ENCODE measurements at places on chromosomes 7 and 10.

GRCh38 chr10:14671386-14671831, 103.3 kb downstream of the FAM107B start:
- DNase-seq, result no peak

- DNase-seq, result no peak
Measured at GRCh38 chr10:102507521-102507920, 3.7 kb downstream of the SUFU start.

DNA sequence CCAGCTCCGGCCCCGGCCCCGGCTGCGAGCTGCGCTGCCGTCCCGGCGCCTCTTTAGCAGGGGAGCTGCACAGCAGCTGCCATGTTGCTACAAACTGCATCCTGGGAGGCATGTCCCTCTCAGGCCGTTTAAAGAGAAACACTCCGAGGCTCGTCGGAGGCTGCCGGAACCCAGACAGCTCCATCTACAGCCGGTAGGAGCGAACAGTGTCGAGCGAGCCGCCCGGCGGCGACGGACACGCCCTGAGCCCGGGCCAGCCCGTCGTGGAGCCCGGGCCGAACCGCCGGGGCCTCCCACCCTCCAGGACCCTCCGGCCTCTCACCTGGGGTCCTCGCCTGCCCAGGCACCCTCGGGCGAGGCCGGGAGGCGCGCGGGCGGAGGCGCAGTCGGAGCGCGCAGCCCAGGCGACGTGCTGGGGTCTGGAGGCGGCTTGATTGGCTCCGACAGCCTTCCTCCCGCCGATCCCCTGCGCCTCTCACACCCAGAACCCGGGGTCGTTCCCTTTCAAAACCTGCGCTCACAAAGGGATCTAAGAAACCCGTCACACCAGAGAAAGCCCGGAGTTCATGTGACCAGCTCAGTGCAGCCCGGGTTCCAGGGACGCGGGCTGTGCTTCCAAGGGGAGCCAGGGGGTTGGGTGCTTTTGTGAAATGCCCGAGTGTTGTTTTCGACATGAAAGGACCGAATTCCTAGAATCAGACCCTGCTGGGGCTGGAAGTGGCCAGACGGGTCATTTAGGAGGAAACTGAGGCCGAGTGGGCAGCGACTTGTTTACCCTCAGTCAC, at the start of gene ZNF777:
TSS of gene ZNF777 (minus strand) at position 570 of the 785 bp plus-strand sequence. CDS start 5,040 bp downstream, outside the sequence.
- peak; percentile 80 for DNase-seq

- no peak for DNase-seq
Measured at GRCh38 chr7:70434821-70435220, 697.1 kb upstream of the GALNT17 start.

GRCh38 chr10:44860811-44861736, 50.1 kb upstream of the TMEM72 start:
- no peak for DNase-seq

DNA sequence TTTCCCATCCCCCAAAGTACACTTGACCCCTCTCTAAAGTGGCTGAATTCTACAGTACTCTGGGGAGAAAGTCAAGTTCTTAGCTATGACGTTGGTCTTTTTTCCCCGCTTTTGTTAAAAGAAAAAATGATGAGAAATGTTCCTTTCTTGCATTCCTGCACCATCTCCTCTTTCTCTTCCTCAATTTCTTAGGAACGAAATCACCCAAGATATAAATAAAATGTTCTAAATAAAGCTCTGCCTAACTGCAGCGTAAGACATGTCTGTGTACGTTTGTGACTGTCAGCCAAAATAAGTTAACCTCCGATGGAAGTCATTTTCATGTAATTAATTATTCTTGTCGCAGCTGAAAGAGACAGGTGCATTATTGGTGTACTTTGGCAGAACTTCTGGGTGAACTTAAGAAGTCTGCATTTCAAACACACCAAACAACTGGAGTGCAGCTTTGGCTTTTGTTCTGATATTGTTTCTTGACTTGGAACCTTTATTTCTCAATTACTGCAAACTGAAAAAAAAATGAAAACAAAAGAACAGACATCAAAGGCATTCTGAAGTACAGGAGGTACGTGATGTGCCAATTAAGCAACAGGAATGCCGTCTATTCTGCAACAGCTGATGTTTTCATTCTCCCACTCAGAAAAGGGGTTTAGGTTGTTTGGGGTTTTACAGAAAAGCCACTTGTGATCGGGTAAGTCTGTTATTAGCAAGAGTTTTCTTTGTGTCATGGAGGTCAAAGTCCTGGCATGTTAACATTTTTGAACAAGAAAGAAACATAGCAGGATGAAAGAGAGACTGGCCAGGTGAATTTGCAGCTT, 82.4 kb upstream of the SDK1 start:
- DNase-seq, result no peak

DNA sequence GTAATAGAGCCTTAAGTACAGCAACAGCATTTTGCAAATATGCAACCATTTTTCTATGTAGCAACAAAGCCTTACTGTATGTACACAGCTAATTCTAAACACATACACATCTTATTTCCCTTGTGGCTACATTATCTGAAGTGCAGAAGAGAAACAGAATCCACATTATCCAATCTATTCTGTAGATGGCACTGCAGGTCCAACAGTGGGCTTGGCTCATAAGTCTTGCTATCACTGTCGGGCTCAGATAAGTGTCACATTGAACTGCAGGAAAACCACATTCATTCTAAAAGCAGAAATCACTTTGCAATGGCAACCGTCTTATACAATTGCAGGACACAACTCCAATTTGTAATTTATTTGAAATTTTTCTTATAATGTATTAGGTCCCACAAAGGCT, 109.8 kb upstream of the NOBOX start:
- DNase-seq, result no peak

DNA sequence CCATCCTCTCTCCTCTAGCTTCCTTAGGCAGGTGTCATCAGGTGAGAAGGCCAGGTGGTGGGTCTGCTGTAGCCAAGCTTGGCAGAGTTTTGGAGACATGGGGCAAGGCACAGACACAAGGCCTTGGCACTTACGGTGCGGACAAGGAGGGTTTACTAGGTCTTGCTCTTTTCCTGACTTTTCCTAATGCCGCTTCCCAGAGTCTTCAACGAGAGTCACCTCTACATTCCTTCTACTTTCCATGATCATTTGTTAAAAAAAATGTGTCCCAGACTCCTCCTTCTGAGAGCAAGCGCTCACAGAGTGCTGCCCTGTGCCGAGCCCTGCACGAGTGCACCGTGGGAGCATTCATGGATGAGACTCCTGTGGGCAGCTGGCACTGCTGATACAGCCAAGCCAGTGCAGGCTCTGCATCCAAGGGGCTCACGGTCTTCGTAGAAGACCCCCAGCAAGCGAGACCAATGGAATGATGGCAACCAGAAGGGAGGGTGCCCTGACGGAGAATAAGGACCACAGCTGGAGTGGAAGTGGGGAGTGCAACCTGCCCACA, 243.0 kb upstream of the MKI67 start:
- DNase-seq, result no peak

DNA sequence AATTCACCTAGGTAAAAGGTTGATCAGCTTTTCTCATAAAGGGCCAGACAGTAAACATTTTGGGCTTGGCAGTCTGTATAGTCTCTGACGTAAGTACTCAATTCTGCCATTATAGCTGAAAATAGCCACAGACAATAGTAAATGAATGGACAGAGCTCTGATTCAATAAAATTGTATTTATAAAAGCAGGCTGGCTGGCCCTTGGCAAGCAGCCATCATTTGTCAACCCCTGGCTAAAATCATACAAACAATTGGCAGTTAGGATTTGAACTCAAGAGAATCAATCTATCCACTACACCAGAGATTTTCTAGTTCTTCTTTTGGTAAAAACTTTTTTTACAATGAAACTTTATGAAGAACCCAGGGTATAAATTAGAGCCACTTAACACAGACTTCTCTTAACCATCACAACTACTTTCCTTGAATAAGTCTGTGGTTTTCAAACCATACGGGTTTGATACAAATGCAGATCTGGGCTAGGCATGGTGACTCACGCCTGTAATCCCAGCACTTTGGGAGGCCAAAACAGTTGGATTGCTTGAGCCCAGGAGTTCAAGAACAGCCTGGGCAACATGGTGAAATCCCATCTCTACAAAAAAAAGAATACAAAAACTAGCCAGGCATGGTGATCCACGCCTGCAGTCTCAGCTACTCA, 124.5 kb downstream of the SLC16A9 start:
- DNase-seq, result no peak

DNA sequence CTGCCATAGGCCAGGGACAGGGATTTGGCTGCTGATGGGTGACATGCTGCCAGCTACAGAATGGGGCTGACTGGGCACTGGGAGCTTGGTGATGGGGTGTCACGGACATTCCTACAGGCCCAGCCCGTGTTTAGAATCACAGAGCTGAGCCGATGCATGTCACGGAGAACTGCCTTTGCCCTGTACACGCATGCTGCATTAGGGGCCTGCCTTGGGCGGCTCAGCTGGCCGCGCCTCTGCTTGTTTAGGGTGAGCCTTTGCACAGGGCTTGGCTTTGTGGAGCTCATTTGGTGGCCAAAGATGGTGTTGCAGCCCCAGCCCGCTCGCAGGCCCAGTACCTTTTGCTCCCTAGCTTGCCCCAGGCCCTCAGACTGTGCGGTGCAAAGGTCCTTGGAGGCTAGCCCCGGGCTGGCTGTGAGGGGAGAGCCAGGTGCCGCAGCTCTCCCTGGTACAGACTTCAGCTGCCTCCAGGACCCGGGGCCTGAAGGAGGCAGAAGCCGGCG, 108.4 kb upstream of the BTBD16 start:
- DNase-seq, result no peak

GRCh38 chr7:135259702-135260101, 26.1 kb downstream of the STRA8 start:
- no peak for DNase-seq

DNA sequence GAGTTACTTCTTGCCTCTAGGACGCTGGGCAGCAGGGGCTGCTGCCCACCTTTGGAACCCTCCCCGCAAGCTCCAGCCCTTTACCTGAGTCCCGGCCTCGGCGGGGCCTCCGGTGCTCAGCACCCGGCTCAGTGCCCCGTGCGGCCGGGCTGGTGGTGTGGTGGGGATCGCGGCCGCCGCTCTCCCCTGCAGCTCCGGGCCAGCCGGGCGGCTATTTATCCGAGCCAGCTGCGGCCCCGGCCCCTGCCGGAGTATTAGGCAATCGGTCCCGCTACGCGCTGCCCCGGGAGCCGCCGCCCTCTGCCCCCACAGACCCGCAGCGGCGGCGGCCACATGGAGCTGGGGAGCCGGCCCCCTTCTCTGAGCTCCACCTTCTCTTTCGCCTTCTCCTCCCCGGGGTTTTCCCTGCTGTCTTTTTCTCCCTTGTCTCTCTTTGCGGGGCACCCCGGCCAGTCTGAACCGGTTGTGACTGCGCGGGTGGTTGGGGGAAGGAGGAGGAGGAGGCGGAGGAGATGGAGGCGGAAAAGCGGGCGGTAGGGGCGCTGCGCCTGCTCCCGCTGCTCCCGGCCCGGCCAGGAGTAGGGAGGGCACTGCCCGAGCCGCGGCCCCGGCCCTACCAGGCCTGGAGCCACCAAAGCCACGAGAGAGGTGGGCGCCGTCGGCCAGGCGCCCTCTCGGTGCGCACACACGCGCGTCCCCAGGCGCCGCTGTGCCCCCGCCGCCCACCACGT, at the start of gene SLC16A9:
TSS of gene SLC16A9 (minus strand) at position 456 of the 731 bp plus-strand sequence. CDS start 25,559 bp downstream, outside the sequence.
- peak; percentile 80 for DNase-seq

- DNase-seq, result no peak
Measured at GRCh38 chr7:124718032-124718766, 47.4 kb downstream of the GPR37 start.

GRCh38 chr7:17071866-17072265, 190.1 kb upstream of the AGR3 start:
- DNase-seq, result no peak

GRCh38 chr7:55557666-55558188, 14.6 kb downstream of the VOPP1 start:
- DNase-seq, result no peak

- no peak for DNase-seq
Measured at GRCh38 chr7:16889305-16889704, 7.5 kb upstream of the AGR3 start.

GRCh38 chr10:118816471-118817168, 61.9 kb upstream of the CACUL1 start:
- no peak for DNase-seq

DNA sequence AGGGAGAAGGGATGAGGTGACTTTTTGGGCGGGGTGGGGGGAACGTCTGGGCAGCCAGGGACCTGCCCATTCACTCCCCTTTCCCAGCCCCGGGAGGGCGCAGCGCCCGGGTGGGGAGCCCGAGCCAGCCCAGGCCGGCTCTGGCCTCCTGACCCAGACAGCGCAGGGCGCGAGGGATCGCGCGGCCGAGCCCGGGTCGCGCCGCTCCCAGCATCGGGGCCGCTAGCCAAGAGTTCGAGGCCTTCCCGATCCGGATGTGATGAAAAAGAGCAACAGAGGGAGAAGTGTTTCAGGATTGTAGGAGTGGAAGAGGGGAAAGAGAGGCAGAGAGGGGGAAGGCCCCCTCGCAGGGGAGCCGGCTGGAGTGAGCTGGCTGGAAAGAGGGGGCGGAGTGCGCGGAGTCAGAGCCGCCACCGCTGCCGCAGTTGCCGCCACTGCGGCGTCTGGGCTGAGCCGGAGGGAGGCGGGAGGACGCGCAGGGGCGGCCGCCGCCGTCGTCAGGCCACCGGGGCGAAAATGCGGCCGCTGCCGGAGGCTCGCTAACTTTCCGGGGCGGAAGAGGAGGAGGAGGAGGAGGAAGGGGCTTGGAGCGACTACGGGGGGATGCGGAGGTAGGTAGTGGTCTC, at the start of gene MDFIC:
TSS of gene MDFIC (plus strand) at position 69 of the 626 bp plus-strand sequence. CDS start 940 bp downstream, outside the sequence.
- peak; percentile 46 for DNase-seq

- DNase-seq, result no peak
Measured at GRCh38 chr7:123746931-123747488, 1.8 kb downstream of the WASL start.

DNA sequence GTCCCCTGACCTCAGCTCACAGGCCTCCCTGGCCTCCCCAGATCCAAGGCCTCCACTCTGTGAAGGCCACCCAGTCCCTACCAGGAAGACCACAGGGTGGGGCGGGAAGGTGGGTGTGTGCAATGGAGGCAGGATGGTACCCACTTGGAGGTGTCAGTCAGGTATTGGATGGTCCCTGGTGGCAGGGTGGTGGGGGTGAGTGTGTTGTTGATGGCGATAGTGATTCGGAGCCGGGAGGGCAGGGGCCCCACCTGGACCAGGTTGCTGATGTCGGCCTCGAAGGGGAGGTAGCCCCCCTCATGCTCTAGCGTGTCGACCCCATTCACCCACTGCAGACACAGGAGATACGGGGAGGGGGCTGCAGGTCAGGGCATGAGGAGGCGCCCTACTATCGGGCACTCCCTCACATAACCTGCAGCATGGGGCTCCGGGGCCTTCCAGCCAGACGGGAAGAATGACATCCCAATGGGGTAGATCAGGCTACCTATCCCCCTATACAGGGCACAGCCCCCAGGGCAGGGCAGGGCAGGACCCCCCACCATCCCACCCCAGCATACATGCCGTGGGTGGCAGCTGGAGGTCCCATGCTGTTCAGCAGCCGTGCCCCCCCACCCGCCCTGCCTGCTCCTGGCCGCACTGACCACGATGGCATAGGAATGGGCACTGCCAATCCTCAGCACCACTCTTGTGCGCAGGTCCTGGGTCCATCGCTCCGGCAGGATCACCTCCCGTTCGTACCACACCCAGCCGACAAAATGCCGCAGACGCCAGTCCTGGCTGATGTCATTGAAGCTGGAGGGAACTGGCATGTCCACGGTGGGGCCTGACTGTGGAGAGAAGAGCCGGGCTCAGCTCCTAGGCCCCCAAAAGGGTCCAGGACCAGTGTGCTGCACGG, 2.2 kb downstream of the GUSB start:
- peak; percentile 64 for DNase-seq

- DNase-seq, result no peak
Measured at GRCh38 chr7:42976371-42976770, 44.2 kb downstream of the MRPL32 start.

GRCh38 chr10:126315494-126316177, 72.6 kb downstream of the ADAM12 start:
- DNase-seq, result no peak

- DNase-seq, result no peak
Measured at GRCh38 chr7:7962851-7963250, 5.7 kb upstream of the GLCCI1 start.

- no peak for DNase-seq
Measured at GRCh38 chr10:3857318-3857717, 72.3 kb upstream of the KLF6 start.

Data from pancreas (tissue), 10 donors.